ENCODE measurements at places on chromosomes 7 and 10.
A peak's percentile ranks its signal among the peaks of the same experiment; 100 is the strongest.

GRCh38 chr10:10702211-10702610 lies 315.5 kb upstream of the CELF2 start:
- no peak for DNase-seq

GRCh38 chr7:25031432-25031831 lies 51.5 kb upstream of the OSBPL3 start:
- DNase-seq = no peak

DNA sequence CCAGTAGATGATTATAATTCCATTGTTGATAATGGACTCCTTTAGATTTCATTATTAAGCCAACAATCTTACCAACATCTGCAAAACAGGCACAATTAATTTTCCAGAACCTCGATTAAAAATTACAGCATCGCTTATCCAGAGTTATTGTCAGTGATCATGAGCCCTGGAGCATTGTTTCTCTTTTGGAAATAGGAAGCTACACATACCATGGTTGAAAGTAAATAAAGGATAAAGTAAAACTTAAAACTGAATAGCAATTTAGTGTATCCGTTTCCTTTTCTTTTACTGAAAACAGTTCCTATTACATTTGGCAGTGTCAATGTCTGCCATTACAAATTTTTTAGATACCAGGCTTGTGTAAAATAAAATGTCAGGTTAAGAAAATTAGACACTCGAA lies 9.9 kb upstream of the HOXA2 start:
- no peak for DNase-seq

GRCh38 chr10:72386916-72387586 lies 32.3 kb upstream of the DNAJB12 start:
- no peak for DNase-seq

DNA sequence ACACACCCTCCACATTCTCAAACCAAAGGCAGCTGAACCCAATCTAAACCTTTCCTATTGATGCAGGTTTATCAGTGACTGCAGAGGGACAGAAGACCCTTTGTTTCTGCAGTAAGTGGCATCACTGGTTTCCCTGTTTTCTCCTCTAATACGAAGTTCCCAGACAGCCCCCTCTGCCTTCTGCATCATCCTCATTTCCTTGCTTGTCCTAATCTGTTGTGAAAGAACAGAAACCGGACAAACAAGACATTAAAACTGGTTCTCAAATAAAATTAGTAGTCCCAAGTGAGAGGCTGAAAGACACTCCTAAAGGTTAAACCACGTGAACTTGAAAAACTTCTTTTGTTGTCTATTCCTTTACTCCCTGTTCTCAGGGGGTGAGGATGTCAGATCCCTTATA lies 10.1 kb upstream of the ADRB1 start:
- no peak for DNase-seq

GRCh38 chr7:91420606-91421005 lies 156.4 kb downstream of the FZD1 start:
- DNase-seq = no peak

- DNase-seq = no peak
Observed at GRCh38 chr7:7918736-7919448, 49.7 kb upstream of the GLCCI1 start.

- no peak for DNase-seq
Observed at GRCh38 chr7:36459236-36459960, 69.7 kb downstream of the ANLN start.

DNA sequence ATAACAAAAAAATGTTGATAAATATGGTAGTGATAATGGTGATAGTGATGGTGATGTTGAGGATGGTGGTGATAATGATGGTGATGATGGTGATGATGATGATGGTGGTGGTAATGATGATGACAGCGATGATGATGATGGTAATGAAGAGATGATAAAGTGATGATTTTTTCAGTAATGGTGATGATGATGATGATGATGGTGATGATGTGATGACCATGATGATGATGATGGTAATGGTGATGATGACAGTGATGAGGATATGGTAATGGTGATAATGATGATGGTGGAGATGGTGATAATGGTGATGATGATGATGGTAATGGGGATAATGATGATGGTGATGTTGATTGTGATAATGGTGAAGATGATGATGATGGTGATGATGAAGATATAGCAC lies 321.6 kb downstream of the TNS3 start:
- no peak for DNase-seq

GRCh38 chr10:18532881-18533535 lies 118.4 kb downstream of the NSUN6 start:
- no peak for DNase-seq

DNA sequence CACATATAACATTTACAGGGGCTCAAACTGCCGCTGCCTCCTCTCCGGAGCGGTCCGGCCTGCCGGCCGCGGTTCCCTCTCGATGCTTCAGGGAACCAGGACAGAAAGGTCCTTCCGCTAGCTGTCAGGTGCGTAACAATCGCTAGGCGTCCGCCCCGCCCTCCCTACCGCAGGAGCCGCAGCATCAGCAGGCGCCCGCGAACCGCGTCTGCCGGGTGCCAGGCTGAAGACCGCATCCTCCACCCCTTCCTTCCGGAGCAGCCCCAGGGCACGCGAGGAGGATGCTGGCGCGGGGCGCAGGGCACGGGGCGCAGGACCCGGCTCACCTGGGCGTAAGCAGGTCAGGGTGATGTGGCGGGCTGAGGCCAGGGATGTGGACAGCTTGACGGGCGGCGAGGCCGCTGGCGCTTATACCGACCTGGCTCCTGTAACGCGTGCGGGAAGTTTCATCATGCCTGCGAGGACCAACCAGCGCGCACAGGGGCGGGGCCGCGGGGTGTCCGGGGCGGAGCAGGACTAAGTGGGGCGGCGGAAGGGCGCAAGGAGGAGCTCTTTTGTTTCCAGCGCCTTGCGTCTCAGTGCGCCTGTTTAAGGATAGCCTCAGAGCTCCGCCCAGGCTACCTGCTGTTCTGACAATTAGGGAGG lies at the start of gene ASNS:
ASNS (minus strand) TSS at position 384 of the 645 bp plus-strand sequence. CDS start 3,252 bp downstream, outside the sequence.
- peak; percentile 74 for DNase-seq

- DNase-seq = peak; percentile 69
Observed at GRCh38 chr10:102645388-102645740, 1.1 kb downstream of the TRIM8 start.

GRCh38 chr7:34207810-34208209 lies 302.5 kb downstream of the BMPER start:
- DNase-seq = no peak

- no peak for DNase-seq
Observed at GRCh38 chr10:101031796-101032636, 982 bp downstream of the SFXN3 start.

DNA sequence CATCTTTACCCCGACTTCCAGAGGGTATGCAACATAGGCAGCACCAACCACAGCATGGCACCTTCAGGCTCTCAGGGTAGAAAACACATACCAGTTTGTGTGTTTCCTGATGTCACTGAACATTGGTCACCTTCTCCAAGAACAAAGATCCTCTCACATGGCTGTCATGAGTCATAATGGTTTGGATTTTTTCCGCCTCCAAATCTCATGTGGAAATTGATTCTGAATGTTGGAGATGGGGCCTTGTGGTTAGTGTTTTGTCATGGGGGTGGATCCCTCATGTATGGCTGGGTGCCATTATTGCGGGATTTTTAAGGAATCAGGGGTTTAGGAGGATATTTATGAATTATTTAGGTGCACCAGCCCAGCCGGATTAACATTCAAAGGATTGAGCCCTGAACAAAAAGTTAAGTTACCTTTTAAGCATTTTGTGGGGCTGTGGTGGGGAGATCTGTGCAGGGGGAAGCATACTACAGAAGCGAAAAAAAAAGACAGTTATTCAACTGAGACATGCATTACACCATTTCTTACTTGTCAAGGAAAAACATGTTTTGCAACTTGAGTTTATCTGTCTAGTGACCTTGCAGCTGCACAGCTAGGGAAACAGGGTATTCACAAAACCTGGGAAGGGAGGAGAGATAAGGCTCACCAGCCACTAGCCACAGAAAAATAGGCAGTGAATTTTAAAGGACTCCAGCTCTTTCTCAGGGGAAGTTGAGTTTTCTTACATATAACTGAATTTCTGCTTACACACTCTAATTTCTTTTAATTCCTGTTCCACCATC lies 774.1 kb upstream of the AUTS2 start:
- no peak for DNase-seq

- DNase-seq = no peak
Observed at GRCh38 chr7:95802270-95802669, 29.9 kb downstream of the DYNC1I1 start.

DNA sequence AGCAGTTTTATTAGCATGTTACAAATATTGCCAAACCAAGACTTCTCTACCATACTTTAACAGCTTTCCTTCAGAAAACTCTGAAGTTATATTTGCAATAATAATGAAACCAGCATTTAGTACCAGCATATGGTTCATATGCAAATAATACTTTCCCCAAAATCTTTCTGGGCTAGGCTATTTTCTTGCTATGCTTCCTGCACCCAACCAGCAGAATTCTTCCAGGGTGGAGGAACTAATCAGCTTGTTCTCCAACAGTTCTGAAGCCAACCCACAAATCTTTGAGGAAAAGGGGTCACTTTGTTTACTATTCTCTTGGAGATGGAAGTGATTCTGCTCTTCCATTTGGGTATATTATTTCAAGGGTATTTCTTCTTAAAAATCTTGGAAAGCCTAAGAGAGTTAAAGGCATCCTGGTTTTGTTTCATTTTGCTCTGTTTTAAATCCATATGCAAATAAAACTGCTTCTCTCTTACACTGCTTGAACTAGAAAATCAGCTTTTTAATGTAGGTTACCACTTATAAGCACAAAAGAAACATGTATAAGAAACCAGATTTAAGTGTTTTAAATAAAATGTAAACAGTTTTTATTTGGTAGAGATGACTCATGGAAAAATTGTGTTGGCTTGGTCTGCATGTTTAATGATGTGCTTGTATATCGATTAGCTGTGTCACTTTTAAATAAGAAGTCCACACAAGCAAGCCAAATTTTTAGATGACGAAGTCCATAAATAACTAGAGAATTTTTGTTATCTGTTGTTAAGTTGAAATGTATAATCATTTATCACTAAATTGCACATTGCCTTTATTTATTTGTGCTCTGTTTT lies 103.7 kb downstream of the HECTD2 start:
- no peak for DNase-seq

- no peak for DNase-seq
Observed at GRCh38 chr7:80362010-80362618, 149.8 kb downstream of the GNAT3 start.

GRCh38 chr10:25297466-25297865 lies 122.7 kb downstream of the GPR158 start:
- DNase-seq = no peak

DNA sequence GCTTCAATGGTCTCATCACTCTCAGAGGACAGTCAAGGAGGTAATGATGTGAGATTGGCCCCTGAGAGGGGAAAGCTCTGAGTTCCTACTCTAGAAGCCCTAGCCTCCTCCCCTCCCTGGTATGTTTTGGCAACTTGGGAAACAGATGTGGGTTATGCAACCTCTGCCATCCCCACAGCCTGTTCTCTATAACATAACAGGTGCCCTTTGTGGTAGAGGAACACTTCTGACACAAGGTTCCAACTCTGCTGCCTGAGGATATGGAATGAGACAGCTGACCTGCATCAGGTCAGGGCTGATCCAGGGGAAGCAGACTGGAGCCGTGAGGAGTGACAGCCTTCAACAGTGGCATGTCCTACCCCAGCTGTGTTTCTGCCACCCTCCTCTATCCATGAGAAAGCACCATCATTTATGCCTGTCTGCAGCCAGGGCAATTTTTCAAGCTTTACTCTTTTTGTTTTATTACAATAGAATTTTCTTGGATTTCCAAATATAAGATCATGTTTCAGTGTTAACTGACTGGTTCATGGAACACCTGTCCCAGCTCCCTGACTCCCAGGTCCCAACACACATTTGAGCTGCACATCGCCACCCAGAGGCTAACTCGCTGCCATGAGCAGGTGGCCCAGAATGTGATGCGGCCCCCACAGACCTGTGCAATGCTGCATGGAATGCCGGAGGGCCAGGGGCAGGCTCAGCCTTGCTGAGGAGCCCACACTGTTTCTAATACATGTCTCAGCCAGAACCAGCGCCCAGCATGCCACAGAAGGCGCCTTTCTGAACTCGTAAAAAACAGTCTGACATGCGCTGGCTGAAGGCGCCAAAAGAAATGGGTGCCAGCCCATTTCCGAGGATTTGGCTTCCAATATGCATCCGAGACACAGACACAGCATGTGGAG lies 124.8 kb upstream of the CHST15 start:
- DNase-seq = no peak

GRCh38 chr7:64870656-64871055 lies 32.4 kb upstream of the ZNF273 start:
- DNase-seq = no peak

DNA sequence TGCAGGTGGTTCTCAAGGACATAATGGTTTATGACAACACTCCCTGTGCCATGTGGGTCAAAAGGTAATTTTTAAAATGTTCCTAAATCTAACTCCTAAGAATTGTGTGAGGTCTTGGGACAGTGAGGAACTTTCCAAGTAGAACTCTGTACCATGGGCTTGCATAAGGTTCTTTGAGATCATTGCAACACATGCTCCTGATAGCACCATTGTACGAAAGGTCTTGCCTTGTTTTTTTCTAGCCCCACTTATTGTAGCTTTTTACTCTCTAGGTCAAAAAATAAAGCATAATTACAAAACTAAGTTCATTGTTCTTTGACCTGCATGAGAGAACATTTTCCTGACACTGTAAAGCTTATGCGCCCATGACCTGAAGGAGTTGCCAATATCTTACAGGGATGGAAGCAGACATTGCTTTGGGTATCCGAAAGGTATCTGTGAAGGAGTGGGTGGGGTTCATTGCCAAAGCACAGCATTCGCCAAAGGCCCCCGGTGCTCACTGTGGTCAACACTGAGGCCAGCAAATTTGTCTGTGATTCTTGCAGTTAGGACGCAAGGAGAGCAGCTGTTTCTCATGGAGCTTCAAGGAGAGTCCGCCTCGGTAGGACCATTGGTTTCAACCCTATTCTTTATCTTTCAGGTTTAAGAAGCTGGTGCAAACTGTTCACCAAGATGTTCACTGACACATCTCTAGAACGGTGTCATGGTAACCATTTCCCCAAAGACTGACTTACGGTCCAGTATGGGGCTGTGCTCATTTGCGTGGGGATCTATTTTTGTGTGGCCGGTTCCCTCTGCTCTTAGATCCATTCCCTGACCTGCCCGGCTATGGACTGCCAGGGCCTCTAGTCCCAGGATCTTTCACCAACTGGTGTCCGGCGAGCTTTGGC lies 7.6 kb upstream of the PRKAG2 start:
- DNase-seq = no peak

DNA sequence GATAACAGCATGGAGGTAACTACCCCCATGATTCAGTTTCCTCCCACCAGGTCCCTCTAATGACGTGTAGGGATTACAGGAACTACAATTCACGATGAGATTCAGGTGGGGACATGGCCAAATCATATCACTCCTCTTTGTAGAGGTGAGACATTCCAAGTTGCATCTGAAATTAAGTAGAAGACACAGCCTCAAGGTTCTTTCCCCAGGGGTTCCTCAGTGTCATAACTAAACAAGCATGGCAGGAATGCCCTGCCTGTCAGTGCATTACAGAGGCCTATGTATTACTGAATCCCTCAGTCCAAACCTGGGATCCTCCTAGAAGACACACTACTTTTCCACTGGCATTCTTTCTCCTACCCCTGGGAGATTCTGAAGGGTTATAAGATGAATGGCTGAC lies 42.6 kb upstream of the WNT16 start:
- DNase-seq = no peak

- DNase-seq = peak; percentile 16
Observed at GRCh38 chr10:33832124-33832787, 497.8 kb upstream of the NRP1 start.
